Iris pigment epithelial cell (primary cell): ENCODE measurements at places on chromosomes 1 and 21.

GRCh38 chr21:36799869-36800268, 101.0 kb downstream of the SIM2 start:
- DNase-seq, result no peak

GRCh38 chr1:245079021-245079609, 75.7 kb upstream of the KIF26B start:
- DNase-seq, result peak; percentile 74

DNA sequence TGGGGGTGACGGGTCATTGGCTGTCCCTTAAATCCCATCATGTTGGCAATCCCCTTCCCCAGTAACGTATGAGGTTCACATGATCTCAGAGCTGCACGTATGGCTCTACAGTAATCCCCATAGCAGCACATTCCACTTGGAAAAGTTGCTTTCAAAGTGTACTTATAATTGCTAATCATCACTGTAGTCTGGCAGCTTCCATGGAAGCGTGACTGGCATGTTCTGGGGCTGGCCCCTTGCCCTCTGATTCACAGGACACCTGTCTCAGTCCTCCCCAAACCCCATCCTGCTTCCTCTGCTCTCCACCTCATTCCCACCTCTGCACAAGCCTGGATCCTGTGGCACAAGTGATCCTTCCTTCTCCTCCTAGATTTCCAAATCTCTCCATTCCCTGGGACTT, 102.2 kb downstream of the TSEN15 start:
- no peak for DNase-seq

- no peak for DNase-seq
Observed at GRCh38 chr1:117970252-117970651, 40.7 kb downstream of the WDR3 start.

GRCh38 chr1:173915596-173915995, 1.5 kb downstream of the SERPINC1 start:
- no peak for DNase-seq
